ENCODE measurements at places on chromosomes 1 and 21. TPM values are rescaled to one million over a fixed set of nuclear protein-coding genes. Genes with fewer than 3 reads are reported as not detected.

DCDC2B gene
- polyA plus RNA-seq: not detected

PRAMEF11 gene
- not detected for polyA plus RNA-seq

TMOD4 gene
- polyA plus RNA-seq: 0.29 TPM

DNA sequence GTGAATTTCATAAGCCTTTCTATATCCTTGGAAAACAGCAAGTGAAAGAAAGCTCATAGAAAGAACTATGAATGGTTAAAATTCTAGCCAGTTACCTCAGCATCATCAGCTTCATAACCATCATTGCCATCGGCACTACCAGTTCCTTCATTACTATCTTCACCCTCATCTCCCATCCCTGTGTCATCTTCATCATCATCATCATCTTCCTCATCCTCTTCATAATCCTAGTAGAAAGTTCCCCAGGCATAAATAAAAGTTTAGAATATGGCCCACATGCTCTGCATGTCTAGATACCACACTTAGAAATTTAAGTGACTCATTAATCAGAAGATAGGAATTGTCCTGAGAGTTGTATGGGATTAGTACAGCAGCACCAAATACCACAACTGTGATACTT is 49.0 kb downstream of the TPR start:
- DNase-seq: no peak

DNA sequence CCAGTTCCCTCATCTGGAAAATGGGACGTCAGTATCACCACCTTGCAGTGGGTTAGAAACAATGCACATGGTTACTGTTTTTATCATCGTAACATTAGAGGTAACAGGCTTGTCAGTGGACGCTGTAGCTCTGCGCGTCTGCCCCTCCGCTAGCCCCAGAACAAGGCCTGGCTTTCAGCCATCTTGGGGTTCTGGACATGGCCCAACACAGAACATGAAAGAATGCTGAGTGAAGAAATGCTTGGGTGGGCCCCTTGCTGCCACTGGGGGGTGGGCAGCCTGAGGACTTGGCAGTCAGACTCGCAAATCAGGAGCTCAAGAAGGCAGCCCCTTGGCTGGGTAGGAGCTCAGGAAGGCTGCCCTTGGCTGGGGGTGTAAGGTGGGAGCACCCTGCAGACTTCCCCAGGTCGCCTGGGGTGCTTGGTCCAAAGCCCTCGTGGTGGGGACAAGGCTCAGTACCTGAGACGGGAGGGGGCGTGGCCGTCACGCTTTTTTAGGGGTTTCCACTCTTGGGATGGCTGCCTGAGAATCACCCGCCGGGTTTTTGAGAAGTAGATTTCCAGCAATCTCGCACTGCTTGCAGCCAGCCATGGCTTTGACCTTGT is 51.7 kb downstream of the SLC37A1 start:
- DNase-seq: no peak

GRCh38 chr1:226714148-226714547 is 24.9 kb downstream of the ITPKB start:
- no peak for DNase-seq

FCRL5 gene
- not detected for polyA plus RNA-seq

- no peak for DNase-seq
These were observed 26.6 kb downstream of the SMAP2 start for GRCh38 chr1:40399984-40400704.

GRCh38 chr1:154735061-154735803 is 127.2 kb upstream of the ADAR start:
- no peak for DNase-seq

DNA sequence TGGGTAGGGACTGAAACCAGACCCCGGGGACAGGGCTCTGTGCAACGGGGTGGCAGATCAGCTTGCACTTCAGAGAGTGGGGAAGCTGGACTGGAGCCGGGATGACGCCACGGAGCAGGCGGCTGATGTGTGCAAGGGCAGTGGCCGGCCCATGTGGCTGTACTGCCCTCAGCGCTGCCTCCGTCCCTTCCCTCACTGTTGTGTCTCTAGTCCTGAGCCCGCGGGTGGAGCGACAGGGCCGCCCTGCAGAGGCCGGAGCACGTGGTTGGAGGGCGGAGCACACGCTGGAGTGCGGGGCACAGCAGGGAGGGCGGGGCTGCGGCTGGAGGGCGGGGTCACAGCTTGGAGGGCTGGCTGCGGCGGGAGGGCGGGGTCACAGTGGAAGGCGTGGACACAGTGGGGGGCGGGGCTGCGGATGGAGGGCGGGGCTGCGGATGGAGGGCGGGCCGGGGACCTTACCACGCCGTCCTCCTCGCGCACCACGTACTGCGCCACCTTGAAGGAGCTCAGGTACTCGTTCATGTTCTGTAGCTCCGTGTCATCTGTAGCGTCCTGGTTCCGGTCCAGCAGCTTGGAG is 52.4 kb downstream of the CHD5 start:
- peak; percentile 54 for DNase-seq

GRCh38 chr1:24898152-24898908 is 31.7 kb downstream of the RUNX3 start:
- DNase-seq: peak; percentile 69

DNA sequence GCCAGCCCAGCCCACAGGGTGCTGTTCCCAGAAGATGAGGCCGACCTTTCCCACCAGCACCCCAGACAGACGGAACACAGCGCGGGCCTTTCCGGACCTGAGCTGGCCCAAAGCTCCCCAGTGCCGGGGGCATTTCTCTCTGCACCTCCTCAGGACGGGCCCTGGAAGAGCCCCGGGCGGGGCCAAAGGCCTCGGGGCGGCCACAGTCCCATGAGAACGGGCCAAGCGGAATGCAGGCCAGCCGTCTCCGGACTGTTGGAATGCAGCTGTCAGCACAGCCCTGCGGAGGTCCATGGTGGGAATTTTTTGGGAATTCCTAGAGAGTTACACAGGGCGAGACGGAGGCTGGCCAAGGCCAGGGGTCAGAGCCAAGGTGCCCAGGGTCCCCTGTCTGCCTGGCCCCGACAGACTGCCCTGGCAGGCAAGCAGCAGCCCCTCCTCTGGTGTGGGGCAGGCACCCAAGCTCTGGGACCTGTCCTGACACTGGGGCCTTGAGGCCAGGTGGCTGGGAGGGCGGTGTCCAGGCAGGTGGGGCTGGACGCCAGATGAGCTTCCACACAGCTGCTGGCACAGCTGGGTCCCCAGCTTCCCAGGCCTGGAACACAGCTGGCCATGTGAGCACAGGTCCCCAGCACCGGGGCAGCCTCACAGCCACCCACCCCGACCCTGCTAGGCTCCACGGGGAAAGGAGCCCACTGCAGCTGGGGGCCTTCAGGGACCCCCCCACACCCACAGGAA is 63.0 kb downstream of the MEGF6 start:
- DNase-seq: no peak

RIMS3 gene
- polyA plus RNA-seq: 1.5 TPM

GRCh38 chr1:177122461-177123251 is 41.9 kb downstream of the ASTN1 start:
- DNase-seq: no peak

NR1I3 gene
- not detected for polyA plus RNA-seq

C8B gene
- not detected for polyA plus RNA-seq

MLLT11 gene
- 26.0 TPM for polyA plus RNA-seq

GRCh38 chr1:159900755-159901360 is 893 bp upstream of the CFAP45 start:
- no peak for DNase-seq

DNA sequence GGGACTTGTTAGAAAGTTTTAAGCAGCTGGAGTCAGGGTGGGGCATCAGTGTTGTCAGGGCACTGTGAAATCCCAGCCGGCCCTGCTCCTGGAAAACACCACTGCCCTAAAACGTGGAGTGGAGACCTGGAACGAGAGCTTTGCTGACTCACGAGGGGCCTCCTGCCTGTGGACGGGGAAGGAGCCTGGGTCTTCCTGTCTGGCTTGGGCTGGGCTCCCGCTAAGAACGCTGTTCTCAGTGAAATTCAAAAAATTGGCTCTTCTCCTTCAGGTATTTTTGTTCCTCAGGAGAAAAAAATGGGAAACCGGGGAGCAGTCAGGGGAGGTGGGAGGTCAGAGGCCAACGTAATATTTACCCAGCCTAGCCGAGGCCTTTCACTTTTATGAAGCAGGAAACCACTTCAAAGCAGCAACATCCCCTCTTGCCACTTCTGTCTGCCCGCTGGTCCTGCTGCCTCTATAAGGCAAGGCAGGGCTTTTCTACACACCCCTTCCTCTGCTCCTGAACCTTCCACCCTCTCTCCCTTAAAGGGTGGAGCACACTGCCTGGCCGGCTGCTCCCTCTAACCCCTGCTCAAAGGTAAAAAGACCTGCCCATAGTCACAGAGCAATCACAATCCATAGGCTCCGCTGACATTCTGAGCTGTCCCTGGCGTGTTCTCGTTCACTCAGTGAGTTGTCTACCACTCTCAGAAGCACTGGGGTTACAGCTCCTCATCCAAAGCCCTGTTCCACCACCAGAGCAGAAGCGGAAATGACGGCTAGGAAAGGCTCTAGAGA is 8.0 kb downstream of the PLXNA2 start:
- no peak for DNase-seq

DNA sequence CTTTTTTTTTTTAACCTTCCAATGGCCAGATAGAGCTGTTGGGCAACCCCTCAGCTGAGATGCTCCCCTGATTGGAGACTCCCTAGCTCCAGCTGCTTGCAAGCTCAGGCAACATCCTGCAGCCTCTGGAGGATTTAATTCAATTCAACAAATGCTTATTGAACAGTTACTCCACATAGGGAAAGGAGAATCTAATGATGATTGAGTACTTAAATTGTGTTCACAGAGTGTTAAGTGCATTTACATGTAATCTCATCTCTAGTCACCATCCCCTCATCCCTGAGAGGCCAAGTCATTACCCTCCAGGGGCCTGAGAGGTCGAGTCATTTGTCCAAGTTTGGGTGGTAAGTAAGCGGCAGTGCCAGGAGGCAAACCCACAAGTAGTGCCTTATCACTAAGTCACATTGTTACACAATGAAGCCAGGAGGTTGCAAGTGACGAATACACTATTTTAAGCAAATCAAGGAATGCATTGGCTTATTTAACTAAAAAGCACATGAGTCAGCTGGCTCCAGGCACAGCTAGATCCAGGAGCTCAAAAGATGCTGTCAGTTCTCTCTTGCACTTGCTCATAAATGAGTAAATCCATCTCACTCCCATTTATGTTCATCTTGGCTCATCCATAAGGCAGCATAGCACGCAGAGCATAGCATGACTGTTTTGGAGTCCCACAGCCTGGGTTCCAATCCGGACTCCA is 64.3 kb downstream of the OPTC start:
- DNase-seq: peak; percentile 76

- no peak for DNase-seq
These were observed 924 bp downstream of the HMCN1 start for GRCh38 chr1:185734929-185735700.

GRCh38 chr1:209268479-209268878 is 315.0 kb upstream of the CAMK1G start:
- DNase-seq: no peak

GRCh38 chr1:53619367-53620060 is 119.5 kb downstream of the GLIS1 start:
- DNase-seq: no peak

CCDC17 gene
- polyA plus RNA-seq: 0.49 TPM

- no peak for DNase-seq
These were observed 38.2 kb downstream of the ARHGEF11 start for GRCh38 chr1:157007306-157007705.

ATP6V0B gene
- 101 TPM for polyA plus RNA-seq

DNA sequence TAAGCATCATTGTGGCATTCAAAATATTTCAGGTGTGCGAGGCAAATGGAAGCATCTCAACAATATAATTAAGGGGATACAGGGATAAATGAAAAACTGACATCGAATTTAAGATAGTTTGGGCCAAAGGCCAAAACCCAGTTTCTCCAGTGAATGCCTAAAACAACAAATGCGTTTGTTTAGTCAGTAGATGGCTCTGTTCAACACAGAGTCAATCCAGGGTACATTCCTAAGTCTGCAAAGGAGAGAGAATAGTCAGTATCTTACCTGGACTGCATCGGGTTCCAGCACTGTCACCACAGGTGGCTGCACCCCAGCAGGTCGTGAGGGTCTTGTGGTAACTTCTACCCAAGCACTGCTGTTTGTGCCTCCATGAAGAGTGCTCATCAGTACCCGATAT is 321.1 kb downstream of the KCTD3 start:
- DNase-seq: peak; percentile 8

TDRD10 gene
- polyA plus RNA-seq: not detected

RUNX3 gene
- 3.2 TPM for polyA plus RNA-seq

NUP210L gene
- polyA plus RNA-seq: not detected

- no peak for DNase-seq
These were observed 582.8 kb downstream of the MATN1 start for GRCh38 chr1:30140566-30140965.

DNA sequence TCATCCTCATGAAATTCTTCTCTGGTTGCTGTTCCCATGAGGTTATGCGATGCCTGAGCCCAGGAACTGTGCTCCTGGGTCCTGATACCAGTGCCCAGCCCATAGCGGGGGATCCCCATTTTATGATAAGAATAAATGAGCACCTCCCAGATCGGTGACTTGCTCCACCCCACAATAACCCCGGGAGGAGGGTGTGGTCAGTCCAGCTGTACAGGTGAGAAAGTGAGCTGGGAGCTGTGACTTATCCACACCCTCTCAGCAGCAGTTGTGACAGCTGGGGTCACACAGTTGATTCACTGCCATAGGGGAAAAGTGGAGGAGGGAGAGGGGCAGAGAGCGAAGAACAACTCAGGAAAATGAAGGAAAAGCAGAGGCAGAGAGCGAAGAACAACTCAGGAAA is 33.4 kb downstream of the OR2G3 start:
- DNase-seq: no peak

CD1C gene
- not detected for polyA plus RNA-seq

GRCh38 chr21:17784180-17784598 is 35.0 kb downstream of the C21orf91 start:
- no peak for DNase-seq

GRCh38 chr1:88655685-88656299 is 28.3 kb upstream of the PKN2 start:
- peak; percentile 18 for DNase-seq

DNA sequence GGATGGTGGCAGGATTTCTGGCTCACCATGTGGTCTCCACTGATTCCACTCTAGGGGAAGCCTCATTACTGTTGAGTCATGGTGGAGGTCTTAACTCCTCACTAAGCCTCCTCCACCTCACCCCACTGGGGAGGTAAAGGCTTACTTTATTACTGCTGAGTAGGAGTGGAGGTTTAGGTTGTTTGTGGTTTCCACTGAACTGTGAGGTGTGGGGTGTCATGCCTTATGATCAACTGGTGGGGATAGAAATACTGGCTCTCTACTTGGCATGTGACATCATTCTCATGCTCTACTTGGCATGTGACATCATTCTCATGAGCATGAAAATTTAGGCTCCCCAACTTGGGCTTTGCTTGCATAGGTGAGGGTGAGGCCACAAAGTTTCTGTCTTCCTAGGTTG is 35.6 kb downstream of the COL6A1 start:
- DNase-seq: no peak

PYHIN1 gene
- polyA plus RNA-seq: not detected

DNA sequence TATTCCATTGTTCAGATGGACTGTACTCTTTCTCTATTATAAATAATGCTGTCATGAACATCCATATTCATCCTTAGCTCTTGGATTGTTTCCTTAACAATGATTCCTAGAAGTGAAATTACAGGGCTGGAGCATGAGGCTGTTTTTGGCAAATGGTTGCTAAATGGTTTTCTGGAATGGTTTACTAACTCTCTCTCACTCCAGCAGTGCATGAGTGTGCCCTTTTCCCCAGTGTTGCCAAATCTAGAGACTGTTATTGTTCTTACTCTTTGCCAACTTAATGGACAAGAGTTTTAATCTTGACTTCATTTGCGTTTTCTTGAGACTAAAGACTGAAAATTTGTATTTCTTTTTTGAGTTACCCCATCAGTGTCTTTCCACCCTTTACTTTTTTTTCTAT is 113.0 kb downstream of the PAPPA2 start:
- DNase-seq: no peak
